H9 (cell line): ENCODE measurements at places on chromosomes 6 and 20. TPM values are rescaled to one million over a fixed set of nuclear protein-coding genes. Genes with fewer than 3 reads are reported as not detected.

TENT5A gene
- total RNA-seq: 1.4 and 1.6 TPM in 2 replicates

GJA10 gene
- not detected in 2 replicates for total RNA-seq

TRMT6 gene
- total RNA-seq: 34.4 and 37.8 TPM in 2 replicates

GID8 gene
- 60.9 and 62.9 TPM in 2 replicates for total RNA-seq

DNAH8 gene
- total RNA-seq: not detected in 2 replicates

PAK5 gene
- 0.20 and 0.37 TPM in 2 replicates for total RNA-seq

CDH26 gene
- total RNA-seq: 0.79 and 0.97 TPM in 2 replicates

PNRC1 gene
- total RNA-seq: 56.7 and 57.4 TPM in 2 replicates

CCDC170 gene
- 0.07 and 0.26 TPM in 2 replicates for total RNA-seq

TP53TG5 gene
- total RNA-seq: 0.59 TPM in 1 of 2 replicates, not detected in the other

DNA sequence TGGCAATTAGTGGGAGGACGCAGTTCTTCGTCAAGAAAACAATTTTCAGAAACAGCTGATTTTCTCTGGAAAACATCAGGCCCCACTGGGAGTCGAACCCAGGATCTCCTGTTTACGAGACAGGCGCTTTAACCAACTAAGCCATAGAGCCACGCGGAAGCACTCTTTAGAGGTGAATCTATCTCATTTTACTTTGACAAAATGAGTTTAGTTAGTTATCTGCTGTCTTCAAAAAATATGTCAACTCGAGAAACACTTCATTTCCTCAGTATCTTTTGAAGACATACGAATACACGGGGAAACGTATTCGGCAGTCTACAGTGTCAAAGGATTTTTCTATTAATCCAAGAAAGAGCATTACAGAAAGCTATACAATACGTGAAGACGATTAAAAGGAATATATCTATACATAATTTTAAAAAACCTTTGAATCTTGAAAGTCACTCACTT, 26.7 kb downstream of the GPX6 start:
- no peak for DNase-seq

DNA sequence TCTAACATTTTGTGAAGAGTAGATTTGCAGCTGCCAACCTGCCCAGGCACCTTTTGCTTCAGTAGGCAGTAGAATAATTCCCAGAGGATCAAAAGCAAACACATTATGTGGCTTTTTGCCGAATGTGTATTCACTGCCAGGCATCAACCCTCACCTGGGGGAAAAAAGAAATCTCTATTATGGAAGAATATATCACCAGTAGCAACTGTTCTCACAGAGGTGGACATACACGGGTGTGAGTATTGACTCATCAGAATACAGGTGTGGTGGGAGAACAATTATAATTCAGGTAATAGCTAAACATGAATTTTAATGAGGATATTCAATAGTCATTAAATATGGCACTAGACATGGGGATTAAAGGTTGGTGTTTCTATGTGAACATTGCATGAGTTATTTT, 910.7 kb downstream of the TFAP2A start:
- no peak for DNase-seq

GRCh38 chr6:43791745-43792422, 21.9 kb downstream of the VEGFA start:
- DNase-seq: no peak

DNA sequence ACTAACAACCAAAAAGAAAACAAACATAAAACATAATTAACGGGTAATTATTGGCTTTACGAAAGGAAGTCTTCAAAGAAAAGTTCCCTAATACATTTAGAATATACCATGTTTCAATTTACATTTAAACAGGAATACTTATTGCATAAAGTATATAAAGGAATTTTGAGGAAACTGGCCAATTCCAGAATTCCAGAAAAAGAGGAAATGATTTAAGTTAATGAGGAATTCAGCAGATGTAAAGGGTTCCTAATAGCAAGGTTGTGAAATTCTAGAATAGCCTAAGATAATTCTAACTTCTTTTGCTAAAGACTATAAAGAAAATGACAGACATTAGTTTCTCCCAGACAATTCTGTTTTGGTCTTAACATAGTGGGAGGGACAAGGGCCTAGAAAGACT, 35.0 kb downstream of the DTNBP1 start:
- DNase-seq: no peak

DNA sequence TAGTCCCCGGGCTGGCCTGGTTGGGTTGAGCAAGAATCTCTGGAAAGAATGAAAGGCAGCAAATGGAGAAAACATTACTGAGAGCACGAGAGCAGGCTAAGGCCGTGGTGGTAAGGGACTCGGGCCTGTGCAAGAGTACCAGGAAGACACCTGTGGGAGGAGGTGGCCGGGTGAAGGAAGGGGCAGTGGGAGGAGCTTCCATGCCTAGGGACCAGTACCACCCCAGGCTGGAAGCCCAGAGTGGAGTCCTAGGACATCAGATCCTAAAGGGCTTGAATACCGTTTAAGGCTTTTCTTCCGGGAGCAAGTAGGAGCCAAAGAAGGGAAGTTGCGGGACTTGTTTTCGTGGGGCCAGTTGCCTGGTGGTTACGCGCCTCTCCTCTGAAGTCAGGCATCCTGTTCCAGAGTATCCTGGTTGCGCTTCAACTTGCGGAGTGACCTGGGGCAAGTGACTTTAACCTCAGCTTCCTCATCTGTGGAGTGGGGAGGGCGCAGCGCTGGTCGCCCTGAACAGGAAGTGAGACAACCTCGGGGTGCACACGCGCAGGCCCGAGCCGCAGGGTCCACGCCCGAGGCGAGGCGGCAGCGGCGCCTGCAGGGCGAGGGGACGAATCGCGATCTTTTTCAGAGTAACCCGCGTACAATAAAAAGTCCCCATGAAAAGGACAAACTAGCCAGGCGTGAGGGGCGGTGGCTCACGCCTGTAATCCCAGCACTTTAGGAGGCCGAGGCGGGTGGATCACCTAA, 1.1 kb upstream of the TPD52L2 start:
- DNase-seq: peak; percentile 58

DNA sequence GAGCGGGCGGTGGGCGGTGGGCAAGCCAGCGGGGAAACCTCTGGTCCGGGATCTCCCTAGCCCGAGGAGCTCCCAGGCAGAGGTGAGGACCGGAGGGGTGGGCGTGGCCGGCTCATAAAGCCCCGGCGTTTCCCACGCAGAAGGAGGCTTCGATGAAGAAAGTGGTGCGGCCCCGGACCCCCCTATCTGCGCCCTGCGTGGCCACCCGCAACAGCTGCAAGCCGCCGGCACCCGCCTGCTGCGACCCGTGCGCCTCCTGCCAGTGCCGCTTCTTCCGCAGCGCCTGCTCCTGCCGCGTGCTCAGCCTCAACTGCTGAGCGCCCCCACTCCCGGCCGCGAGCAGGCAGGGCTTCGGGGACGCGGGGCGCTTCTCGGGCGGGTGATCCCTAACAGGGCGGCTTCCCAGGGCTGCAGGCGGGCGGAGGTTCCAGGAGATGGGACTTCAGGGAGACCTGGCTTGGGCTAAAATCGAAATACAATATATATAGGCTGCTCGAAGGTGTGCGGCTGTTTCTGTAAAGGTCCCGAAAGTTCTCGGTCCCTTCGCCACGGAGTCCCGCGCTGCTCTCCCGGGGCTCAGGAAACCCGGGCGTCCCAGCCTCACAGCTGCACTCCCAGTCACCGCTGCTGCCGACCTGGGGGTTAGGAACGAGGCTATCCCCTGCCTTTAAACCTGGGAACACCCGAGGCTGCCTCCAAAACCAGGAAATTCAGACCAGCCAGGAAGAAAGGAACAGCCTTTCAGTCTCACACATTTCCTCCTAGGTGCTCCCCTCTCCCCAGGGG, 27.8 kb downstream of the ASIP start:
- DNase-seq: peak; percentile 66

DNA sequence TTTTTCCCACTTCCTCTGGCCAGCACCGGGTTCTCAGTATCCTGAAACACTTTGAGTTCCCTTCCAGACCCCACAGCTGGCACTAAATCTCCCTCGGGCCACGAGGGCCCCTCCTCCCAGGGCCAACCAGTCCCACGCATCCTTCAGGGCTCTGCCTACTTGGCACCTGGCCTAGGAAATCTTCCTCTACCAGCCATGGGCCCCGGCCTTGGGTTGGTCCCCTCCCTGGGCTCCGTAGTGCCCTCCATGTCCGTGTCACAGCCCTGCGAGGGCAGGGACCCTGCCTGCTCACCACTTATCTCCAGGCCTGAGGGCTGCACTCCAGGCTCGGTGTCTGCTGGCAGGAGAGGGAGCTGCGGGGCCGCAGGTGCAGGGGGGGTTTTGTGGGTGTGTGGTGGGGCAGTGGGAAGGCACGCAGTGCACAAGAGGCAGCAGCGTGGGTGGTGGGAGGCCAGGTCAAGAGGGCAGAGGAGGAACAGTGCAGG, 48.8 kb upstream of the CDH22 start:
- no peak for DNase-seq

GRCh38 chr6:121971931-121972335, 427.5 kb upstream of the HSF2 start:
- no peak for DNase-seq

GRCh38 chr6:11810039-11810541, 31.5 kb upstream of the ADTRP start:
- DNase-seq: no peak

DNA sequence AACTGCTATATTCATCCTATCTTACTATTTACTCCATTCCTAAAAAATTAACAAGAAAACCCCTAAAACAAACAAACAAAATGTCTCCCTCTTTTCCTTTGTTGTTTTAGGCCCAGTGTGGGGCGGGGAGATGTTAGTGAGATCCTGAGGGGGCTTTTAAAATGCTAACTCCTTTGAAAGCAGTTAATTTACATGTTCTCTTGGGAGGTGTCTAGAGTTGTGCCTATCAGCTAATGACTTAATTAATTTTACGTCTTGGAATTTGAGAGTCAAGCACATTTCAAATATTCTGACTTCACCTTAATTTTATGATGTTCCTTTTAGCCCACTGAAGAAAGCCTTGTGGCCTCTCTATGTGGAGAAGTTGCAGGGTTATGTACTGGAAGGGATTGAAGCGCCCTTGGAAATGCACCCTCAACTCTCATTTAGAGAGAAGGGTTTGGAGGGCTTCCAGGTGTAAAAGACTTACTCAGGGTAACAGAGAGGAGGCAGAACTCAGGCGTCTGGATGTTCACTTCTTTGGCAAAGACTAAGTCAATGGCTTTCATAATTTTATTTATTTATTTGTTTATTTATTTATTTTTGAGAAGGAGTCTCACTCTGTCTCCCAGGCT, 4.9 kb downstream of the SASH1 start:
- DNase-seq: no peak

DNA sequence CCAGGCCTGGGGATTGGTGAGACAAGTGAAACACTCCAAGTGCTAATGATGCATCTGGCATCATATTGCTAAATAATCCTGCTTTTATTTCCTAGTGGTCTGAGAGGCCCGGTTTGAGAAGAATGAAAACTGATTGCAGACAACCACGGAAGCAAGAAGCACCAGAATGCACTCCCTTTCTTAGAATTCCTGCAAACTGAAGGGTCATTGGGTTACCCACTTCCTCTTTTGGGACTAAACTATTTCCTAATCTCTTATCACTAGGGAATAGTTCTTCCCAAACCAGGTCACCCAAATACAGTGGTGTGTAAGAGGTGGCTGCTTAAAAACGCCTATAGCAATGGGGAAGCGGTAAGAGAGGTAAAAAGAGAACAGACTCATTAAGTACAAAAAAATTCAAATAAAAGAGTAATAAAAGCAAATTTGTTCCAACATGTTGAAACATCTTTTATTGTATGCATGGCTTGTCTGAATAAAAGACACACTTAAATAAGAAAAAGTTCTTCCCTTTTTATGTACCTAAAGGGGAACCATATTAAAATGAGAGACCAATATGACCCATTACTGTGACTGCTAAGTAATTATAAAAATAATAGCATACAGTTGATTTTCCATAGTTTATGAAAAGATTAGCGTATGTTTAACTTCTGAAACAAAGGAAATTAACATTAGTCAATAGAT, 125.8 kb downstream of the MYB start:
- DNase-seq: no peak

DNA sequence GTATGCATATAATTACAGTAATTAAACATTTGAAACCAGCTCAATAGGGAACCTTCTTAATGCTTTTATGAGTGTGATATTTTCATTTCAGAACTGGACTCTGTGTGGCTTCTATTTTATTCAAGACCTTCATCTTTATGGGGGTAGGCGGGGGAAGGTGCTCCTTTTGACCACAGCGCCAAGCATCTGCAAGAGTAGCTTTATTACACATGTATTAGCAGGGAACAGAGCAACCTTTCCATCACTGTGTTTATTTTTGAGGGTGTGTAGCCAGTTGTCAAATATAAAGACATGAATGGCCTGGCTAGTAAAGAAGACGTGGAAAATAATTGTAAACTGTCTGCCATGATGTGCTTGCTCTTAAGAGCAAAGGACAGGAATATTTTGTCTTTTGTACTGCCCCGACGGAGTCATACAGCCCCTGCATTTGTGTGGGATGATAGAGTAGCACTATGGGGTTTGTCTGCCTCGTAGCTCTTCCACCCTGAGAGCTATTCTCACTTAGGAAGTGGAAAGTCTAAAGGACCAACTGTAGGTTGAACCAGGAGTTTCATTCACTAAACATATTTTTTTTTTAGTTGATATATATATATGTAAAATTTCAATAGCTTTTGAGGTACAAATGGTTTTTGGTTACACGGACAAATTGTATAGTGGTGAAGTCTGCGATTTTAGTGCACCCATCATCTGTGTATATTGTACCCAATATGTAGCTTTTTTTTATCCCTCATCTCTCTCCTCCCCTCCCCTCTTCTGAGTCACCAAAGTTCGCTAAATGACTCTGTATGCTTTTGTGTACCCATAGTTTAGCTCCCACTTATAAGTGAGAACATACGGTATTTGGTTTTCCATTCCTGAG, 91.2 kb downstream of the CARMIL1 start:
- DNase-seq: no peak

DNA sequence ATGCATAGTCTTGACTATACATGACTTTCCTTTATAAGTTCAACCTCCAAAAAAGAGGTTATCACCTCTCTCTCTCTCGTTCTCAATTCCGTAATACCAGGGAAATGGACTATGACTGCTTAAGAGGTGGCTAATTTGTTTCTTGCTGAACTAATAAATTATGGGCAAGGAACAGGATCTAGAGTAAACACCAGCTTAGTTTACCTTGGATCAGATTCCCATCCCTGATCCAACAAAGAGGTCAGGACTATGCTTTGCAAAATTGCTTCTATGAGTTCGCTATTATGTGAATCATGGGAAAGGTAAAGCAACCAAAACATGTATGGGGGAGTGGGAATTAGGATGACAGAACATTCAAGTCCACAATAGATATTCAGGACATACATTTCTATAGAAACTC, 630.7 kb downstream of the HACE1 start:
- no peak for DNase-seq

- DNase-seq: no peak
Measured at GRCh38 chr6:15378866-15379265, 133.0 kb downstream of the JARID2 start.

- DNase-seq: no peak
Measured at GRCh38 chr6:1024587-1024986, 287.3 kb upstream of the FOXQ1 start.

DNA sequence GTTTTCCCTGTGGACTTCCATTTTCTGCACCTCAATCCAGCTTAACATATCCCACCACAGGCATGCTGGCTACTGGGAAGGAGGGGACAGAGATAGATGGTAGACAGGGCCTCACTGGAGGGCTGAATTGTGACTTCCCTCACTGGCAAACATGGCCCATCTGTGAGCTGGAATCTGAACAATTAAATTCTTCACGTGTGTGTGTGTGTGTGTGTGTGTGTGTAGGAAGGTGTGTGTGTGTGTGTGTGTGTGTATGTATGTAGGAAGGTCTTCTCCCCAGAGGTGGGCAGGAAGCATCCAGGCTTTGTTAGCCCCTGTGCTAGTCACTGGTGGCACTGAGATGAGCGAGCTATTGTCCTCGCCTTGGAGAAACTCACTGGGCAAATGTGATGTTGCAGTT, 5.4 kb upstream of the TOX2 start:
- no peak for DNase-seq

- no peak for DNase-seq
Measured at GRCh38 chr20:62406635-62407176, 379 bp downstream of the CABLES2 start.

GRCh38 chr6:153442096-153442495, 311.0 kb upstream of the RGS17 start:
- peak; percentile 36 for DNase-seq
